Activated naive CD4-positive, alpha-beta T cell treated with anti-CD3 and anti-CD28 coated beads, Interleukin-2, amount 10 ng/mL, durations not matched to agents 7 days and 5 days (primary cell): ENCODE measurements at places on chromosomes 3 and 15.

GRCh38 chr3:64546856-64547255 is 140.9 kb downstream of the ADAMTS9 start:
- DNase-seq: no peak

- no peak for DNase-seq
Observed at GRCh38 chr3:174270841-174271240, 588.3 kb upstream of the NAALADL2 start.

DNA sequence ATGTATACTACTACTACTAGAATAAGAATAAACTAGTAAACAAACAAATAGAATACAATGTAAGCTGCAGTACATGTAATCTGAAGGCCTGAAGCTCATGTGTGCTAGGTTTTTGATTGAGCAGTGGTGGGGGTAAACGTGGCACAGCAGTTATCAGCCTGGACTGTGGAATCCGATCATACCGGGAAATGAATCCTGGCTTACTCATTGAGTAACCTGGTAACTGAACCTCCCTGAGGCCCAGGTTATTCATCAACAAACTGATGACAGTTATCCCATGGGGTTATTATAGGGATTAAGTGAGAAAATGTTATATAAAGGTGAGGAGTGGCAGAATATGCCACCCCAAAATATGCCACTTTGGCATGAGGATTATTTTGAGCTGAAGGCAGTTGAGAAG is 339.1 kb downstream of the FHIT start:
- no peak for DNase-seq

DNA sequence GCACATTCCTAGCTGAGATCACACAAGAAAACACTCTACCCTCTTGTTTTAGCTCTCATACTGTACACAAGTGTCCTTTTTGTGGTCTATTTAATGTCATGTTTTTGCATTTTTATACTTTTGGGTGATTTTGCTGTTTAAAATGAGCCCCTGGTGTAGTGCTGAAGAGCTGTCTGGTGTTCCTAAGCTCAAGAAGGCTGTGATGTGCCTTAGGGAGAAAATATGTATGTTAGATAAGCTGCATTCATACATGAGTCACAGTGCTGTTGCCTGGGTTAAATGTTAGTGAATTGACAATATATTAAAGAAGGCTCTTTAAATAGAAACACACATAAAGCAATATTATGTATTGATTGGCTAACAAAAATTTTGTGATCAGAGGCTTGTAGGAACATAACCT is 387.4 kb upstream of the C2CD4B start:
- DNase-seq: no peak

DNA sequence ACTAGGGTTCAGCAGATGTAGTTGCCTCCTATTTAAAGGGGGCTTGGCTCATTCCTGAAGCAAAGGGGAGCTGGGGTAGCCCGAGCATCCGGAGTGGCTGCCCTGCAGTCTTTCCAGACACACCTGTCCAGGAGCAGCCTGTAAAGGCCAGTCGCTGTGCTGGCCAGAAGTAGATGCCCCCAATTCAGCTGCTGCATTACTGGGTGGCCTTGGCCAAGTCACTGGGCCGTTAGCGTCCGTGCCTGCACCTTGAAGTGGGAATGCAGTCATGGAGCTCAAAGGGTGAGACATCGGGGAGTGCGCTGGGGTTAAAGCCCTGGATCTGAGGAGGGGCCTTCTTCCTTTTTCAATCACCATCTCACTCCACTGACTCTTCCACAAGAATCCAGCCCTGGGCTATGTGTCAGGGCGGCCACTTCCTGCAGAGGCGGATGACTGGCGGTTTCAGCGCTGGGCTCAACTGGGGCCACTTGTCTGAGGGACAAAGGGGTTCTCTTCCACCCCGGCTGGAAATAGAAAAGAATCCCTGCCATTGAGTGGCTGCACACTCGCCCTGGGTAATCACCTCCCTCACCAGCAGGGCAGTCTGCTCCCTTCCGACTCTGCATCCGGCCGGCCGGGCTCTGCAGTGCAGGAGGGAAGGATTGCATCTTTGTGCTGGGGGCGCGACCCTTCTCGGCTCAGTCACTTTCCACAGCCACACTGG is 11.8 kb downstream of the ALDH1A3 start:
- DNase-seq: no peak

GRCh38 chr3:133137042-133137996 is 99.1 kb downstream of the TMEM108 start:
- no peak for DNase-seq

DNA sequence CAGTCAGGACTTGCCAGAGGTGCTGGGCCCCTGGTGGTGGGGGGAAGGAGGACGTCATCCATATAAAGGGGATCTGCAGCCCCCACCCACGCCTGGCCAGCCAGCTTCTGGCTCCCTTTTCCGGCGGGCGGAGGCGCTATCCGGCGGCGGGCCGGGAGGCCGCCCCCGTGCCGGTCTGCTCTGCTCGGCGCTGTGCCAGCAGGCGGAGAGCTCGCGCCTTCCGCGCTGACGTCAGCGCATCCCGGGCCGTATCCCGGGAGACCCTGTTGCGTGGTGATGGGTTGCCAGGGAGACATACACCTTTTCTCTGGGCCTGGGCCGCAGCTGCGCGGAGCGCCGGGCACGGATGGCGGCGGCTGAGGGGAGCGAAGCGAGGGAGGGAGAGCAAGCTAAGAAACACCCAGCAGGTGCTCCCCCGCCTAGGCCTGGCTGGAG is 1.1 kb downstream of the FAM131A start:
- no peak for DNase-seq

DNA sequence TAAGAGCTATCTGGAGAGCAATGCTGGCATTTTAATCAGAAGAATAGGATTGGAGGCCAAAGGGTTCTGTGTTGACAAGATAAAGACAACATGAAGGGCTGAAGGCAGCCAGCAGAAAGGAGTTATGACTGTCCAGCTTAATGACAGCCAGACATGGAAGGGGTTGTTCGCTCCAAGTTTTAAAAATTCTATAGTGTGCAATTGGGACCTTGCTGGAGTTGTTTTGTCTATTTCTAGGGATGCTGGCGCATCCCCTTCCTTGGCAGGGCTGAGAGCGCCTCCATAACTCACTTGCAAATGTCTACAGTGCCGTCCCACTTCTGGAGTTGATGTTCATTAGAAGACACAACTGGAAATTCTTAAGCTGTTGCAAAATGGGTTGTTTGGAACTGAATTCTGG is 200.7 kb downstream of the TLE3 start:
- no peak for DNase-seq
